Activated CD4-positive, alpha-beta T cell treated with anti-CD3 and anti-CD28 coated beads, Interleukin-10, Interleukin-2, amounts not matched to agents 100 ng/mL and 50 ng/mL, durations not matched to agents 16 hours and 8 hours (primary cell): ENCODE measurements at places on chromosomes 1 and 21.

- no peak for DNase-seq
These were observed 142.1 kb downstream of the KCNT2 start for GRCh38 chr1:196466166-196466565.

GRCh38 chr1:52306227-52307006 lies 59.6 kb downstream of the CC2D1B start:
- no peak for DNase-seq

DNA sequence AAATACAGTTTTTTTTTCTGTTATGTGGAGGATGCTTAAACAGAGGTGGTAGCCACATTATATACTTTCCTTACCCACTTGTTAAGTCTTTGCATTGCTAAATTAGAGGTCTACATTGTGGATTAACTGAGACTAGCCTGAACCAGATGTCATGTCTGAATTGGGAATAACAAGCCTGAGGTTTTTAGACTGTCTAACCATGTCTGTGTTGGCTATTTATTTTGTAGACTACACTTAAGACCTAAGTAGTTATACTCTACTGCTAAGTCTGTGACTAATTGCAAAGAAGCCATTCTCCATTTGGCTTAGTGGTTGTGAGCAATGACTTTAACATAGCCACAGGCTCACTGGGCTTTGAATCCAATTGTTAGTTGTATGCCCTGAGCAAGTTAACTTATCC lies 45.4 kb downstream of the CDC14A start:
- DNase-seq = peak; percentile 26

- DNase-seq = peak; percentile 72
These were observed 705 bp upstream of the SLC50A1 start for GRCh38 chr1:155134880-155135414.

GRCh38 chr21:33844104-33844889 lies 71.3 kb downstream of the ATP5PO start:
- no peak for DNase-seq

- no peak for DNase-seq
These were observed 64.8 kb downstream of the FAM163A start for GRCh38 chr1:179807691-179808485.

DNA sequence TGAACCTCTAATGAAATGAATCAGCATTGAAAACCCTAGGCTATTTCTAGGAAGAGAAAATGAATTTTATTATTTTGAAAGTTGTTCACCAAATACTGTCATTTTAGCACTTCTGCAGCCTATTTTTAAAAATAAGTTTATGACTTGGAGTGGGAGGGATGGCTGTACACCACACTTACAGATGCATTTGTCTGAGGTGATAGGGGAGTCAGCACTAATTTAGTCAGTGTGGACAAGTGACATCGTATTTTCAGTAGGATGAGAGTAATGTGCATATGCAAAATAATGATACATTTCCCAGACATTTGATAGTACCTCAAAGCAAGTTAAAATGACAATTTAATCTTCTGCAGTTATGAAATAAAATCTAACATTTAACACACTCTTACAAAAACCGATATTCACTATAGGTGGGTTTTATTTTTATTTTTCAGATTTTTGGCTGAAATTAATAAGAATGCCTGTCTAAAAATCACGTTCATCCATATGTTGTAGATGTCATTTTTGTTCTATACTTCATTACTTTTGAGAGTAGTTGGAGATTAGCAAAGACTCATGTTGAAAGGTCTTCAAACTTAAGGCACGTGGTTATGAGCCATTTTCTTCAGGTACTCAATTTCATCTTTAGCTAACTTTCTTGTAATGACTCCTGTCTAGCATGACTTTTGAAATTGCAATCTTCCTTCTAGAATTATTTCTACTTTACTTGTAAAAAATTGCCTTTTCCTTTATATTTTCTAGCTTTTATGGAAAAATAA lies 186.7 kb downstream of the NCAM2 start:
- no peak for DNase-seq

DNA sequence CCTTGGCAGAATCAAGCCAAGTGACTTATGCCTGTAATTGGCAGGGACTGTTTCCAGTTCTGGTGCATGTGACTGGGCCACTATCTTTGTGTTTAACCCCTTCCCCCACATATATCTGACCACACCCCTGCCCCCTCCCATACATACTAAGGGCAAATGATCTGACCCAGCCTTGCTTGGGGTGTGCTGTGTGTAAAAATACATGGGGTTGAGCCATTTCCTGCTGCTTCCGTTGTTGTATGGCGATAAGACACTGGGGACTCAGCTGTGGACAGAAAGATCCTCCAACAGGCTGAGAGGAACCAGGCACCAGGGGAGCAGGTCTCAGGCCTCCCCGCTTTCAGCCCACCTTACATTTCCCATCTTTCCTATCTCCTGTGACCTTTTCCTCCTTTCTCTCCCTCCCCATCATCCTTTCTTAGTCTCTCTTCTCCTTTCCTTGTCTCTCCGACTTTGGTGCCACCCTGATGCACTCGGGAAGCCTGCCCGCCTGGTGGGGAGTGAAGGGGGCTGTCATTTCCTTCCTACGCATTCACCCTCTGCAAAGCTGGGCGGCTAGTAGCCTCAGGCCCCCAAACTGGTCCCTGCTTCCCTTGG lies 39.7 kb downstream of the TMCC2 start:
- DNase-seq = no peak

DNA sequence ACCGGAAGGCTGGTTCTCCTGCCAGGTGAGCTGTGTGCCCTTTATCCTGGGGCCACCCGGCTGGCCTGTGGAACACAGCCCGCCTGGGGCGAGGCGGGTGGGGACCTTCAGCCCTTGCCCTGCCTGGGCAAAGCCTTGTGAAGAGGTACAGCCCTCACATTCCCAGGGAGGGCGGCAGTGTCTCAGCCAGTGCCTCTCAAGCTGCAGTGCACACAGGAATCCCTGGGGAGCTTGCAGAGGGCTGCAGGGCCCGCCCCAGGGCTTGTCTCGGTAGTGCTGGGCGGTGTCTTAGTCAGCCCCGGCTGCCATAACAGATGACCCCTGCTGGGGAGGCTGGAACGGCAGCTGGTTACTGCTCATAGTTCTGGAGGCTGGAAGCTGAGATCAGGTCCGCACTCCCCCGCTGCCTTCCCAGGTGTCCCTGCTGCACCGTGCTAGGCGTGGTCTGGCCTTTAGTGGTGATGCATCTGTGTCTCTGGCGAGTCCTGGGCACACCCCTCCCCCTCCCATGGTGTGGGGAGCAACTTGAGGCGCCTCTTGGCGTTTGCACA lies 12.6 kb downstream of the DFFB start:
- DNase-seq = no peak

- DNase-seq = no peak
These were observed 27.8 kb downstream of the DMAP1 start for GRCh38 chr1:44240802-44241671.

DNA sequence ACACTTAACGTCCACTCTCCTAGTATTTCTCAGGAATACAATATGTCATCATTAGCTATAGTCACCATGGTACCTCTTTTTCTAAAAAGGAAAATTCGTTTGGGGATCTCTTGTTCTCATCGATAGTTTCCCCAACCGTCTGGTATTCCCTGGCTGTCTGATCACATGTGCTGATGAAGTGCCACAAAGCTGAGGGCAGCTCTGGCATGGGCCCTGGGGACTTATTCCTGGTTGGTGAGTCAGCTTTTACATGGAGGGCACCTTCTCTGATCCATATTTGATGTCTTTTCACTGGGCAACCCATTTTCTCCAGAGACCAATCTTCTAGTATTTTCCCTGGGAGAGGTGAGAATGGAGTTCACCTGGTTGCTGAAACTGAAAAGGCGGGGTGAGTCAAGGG lies 39.5 kb downstream of the CHD1L start:
- no peak for DNase-seq

DNA sequence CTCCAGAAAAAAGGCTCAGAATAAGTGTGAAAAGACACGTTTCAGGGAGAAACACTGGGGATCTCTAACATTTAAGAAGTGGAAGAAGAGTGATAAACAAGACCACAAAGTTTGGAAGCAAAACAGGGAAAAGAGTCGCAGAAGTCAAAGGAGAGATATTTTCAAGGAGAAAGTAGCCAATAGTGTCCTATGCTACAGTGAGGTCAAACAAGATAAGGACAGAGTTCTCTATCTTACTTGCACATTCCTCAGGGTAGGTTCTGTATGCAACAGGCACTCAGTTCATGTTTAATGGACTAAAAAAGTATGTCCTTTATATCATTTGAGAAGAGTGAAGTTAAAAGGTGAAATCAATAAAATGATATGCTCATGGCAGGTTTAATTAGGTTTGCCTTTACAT lies 13.8 kb upstream of the EDEM3 start:
- no peak for DNase-seq

DNA sequence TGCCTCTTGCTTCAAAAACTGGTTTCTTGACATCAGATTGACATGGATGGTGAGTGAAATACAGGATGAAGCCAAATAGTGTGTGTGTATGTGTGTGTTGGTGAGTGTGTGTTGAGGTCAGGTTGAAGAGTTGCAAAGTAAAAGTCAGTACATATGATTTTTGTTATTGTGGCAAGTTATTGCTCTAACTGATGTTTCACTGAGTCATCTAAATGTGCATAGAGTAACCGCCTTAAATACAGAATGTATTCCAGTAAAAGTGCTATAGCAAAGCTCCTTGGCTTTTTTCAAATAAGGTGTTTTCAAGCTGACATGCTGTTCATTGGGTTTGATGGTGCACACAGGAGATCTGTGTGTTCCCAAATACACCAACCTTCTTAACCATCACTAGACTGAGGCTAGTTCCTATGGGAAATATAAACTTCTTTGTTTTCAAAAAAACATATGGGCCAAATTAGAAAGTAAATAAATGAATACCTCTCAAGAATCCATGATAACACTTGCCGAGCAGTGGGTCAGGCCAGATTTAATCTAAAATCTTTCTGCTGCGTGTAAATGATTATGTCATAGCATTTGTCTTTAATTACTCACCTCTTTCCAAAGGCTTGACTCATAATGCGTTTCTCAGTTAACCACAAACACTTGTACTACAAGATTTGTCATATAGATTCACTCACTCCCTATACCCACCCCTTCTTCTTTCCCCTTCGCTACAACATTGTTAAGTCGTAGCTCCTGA lies 151.1 kb downstream of the LYPLAL1 start:
- peak; percentile 86 for DNase-seq

GRCh38 chr21:14675774-14676530 lies 129.8 kb upstream of the SAMSN1 start:
- peak; percentile 52 for DNase-seq

- no peak for DNase-seq
These were observed 225.5 kb upstream of the ADAMTS5 start for GRCh38 chr21:27192281-27192949.

GRCh38 chr1:21939650-21940374 lies 2.7 kb upstream of the HSPG2 start:
- no peak for DNase-seq

- no peak for DNase-seq
These were observed 262.6 kb downstream of the ATG4C start for GRCh38 chr1:63046539-63046938.

- no peak for DNase-seq
These were observed 1844.7 kb downstream of the NCAM2 start for GRCh38 chr21:22842875-22843274.

DNA sequence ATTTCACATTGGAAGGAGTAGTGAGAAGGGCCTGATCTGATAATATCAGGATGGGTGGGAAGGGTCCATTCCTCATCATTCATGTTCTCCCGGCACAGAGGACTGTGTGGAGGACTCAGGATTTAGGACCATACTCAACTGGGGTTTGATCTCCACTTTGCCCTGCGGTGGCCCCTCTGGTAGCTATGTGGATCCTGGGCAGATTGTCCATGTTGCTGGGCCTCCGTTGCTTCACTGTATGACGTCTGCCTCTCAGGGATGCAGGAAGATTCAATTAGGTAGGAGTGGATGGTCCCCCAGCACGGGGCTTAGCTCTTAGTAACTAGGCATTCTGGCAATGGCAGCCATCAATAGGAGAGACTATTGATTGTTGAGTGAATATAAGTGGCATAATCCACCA lies 2.3 kb downstream of the ETS2 start:
- no peak for DNase-seq
